ENCODE measurements at places on chromosomes 4 and X.

- DNase-seq, result peak; percentile 99
These were observed 1427.2 kb downstream of the STIM2 start for GRCh38 chr4:28287831-28288233.

- DNase-seq, result no peak
These were observed 138.0 kb downstream of the PDGFRA start for GRCh38 chr4:54367059-54367458.

DNA sequence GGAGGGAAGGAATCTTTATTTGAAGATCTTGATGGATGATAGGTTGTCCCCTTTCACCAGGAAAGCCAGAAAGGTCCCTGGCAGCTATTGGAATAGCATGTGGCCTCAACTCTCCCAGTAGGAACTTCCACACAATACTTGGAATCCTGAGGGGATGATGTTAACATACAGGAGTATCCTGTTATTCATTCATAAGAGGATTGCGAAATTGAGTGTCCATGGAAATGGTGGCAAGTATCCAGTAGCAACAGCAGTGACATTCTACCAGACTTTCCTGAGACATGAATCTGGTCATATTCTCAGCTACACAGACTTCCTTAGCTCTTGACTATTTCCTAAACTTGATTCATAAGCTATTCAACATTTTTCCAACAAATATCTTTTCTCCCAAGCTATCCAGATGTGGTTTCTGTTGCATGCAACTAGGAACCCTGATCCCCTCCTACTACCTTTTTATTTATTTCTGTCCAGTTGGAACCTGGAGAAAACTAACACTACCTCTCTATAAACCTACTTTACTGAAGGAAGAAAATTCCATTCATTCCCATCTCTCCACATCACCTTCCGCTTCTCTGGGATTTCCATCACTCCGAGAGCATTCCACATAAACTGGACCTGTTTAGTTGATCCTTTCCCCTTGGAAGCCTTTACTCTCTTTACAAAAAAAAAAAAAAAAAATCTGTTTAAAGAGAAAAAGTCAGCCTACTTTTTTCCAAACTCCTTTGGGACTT is 101.8 kb downstream of the ANXA5 start:
- peak; percentile 32 for DNase-seq

DNA sequence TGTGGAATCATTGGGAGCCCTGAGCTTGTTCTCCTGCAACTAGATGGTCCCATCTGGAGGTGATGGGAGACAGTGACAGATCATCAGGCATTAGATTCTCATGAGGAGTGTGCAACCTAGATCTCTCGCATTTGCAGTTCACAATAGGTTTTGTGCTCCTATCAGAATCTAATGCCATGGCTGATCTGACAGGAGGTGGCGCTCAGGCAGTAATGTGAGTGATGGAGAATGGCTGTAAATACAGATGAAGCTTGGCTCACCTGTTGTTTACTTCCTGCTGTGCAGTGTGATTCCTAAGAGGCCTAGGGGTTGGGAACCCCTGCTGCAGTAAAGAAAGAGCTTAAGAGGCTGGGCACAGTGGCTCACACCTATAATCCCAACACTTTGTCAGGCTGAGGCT is 42.2 kb upstream of the PUDP start:
- no peak for DNase-seq

- no peak for DNase-seq
These were observed 15.0 kb downstream of the G6PD start for GRCh38 chrX:154531626-154532025.
